ENCODE measurements at places on chromosomes 2 and 18. TPM values are rescaled to one million over a fixed set of nuclear protein-coding genes. Genes with fewer than 3 reads are reported as not detected.

Gene CCDC74B
- 9.1 TPM for polyA plus RNA-seq

Gene RAB11FIP5
- polyA plus RNA-seq, result 19.2 TPM

Gene NXPH2
- polyA plus RNA-seq, result 0.67 TPM

Gene GREB1L
- 7.8 TPM for polyA plus RNA-seq

Gene SULT6B1
- polyA plus RNA-seq, result not detected

Gene DPYSL5
- polyA plus RNA-seq, result 0.05 TPM

Gene ST8SIA5
- polyA plus RNA-seq, result 0.48 TPM

- no peaks in the 10 kb centered on the region for H3K4me1 ChIP-seq
- H3K27ac ChIP-seq, result no peak overlapping the region
- H3K4me3 ChIP-seq, result no peak overlapping the region
- DNase-seq, result no peak
These were observed 258.8 kb downstream of the MREG start for GRCh38 chr2:215754546-215754945.

DNA sequence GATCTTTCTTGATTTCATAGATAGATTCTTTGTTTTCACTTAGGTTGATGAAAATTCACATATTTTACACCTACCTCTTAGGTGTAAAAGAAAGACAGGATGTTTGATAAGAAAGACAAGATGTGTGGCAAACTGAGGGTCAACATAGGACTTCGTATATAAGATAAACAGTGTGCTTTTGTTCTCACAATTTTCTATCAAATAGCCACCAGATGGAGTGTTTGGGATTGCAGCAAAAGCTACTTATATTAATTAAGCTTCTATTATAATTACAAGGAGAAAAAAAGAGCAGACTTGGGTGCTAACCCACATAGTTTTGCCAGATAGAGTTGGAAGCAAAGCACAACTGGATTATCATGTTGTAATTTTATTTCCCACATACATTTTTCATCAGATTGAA, 232.9 kb downstream of the CDH7 start:
- H3K27ac ChIP-seq, result no peak overlapping the region
- no peak for DNase-seq
- H3K4me3 ChIP-seq, result no peak overlapping the region

DNA sequence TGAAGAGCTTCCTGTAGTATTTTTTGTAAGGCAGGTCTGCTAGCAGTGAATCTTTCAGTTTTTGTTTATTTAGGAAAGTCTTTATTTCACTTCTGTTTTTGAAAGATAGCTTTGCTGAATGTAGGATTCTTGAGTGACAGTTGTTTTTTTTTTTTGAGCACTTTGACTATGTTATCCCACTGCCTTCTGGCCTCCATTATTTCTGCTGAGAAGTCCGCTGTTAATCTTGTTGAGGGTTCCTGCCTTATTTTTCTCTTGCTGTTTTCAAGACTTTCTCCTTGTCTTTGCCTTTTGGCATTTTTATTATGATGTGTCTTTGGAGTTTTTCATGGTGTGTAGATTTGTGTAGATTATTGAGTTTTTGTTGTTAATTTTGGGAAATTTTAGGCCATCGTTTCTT, 21.9 kb downstream of the RBFA start:
- H3K27ac ChIP-seq, result no peak overlapping the region
- H3K4me1 ChIP-seq, result no peaks in the 10 kb centered on the region
- H3K4me3 ChIP-seq, result no peak overlapping the region
- DNase-seq, result no peak

GRCh38 chr2:150759531-150759930, 272.1 kb upstream of the RND3 start:
- peaks cover 1% of the 10 kb centered on the region for H3K4me1 ChIP-seq
- DNase-seq, result no peak
- H3K4me3 ChIP-seq, result no peak overlapping the region
- H3K27me3 ChIP-seq, result no peaks in the 10 kb centered on the region

DNA sequence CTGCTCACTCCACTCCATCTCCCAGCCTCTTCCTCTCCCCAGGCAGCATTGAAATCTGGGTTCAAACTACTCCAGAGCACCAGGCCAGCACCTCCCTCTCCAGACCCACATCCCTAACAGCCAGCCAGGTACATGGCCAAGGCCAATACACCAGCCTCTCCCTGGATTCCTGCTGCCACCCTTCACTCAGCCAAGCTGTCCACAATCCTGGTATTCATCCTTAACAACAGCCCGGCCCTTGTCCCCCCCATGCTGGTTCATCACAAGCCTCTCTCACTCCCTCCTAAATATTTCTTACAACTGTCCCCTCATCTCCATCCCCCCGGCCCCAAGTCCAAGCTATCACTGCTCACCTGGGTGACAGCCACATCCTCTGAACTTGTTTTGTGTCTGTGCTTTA, 129.9 kb upstream of the HAAO start:
- peaks cover 56% of the 10 kb centered on the region for H3K4me1 ChIP-seq
- no peak overlapping the region for H3K27ac ChIP-seq
- H3K27me3 ChIP-seq, result no peaks in the 10 kb centered on the region

DNA sequence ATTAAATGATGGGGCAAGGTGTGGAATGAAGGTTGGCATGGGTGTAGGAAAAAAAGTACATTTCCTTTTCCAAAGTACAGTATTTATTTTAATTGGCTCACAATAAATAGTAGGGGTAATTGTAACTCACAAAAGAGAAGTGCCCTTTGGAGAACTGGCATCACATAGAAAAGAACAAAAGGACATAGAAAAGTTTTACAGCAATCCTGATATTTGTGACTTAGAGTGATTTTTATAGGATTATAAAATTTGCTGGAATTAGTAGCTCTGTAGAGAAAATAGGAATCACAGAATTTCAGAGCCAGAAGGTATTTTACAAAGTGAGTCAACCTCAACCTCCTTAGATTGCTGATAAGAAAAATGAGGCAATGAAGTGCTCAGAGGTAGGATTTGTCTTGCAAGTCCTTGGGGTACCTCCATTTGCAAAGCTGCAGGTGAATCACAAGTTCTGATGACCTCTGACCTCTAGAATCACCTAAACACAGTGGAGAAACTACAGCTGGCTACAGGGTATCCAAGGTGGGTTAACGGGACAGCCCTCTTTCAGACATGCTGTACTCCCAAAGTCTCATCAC, 133.6 kb downstream of the SOCS6 start:
- DNase-seq, result no peak
- peaks cover 1% of the 10 kb centered on the region for H3K4me1 ChIP-seq
- no peaks in the 10 kb centered on the region for H3K27me3 ChIP-seq
- no peak overlapping the region for H3K27ac ChIP-seq

GRCh38 chr18:9575558-9575957, 38.8 kb downstream of the PPP4R1 start:
- H3K36me3 ChIP-seq, result no peaks in the 10 kb centered on the region
- peak; percentile 73 for DNase-seq
- H3K27ac ChIP-seq, result no peak overlapping the region

GRCh38 chr18:76013057-76013456, 482.0 kb downstream of the ZNF516 start:
- DNase-seq, result no peak
- no peak overlapping the region for H3K27ac ChIP-seq

DNA sequence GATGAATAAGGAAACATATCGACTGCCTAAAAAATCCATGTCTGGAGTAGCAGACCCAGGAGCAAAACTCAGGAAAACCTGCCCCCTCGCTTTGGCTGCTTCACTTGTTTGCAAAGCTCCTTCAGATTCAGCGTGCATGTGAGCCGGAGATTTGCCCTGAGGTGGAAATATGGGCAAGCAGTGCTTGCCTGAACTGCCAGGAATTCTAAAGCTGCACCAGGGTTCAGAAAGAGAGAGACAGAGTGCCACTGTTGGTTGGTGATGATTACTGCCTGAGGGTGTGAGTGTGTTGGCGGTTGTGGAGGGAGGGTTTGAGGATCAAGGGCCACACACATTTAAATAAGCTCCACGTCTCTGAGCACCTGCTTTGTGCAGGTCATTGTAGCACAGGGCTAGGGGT, 139.6 kb upstream of the RGPD4 start:
- no peaks in the 10 kb centered on the region for H3K36me3 ChIP-seq
- H3K4me3 ChIP-seq, result no peak overlapping the region
- H3K27me3 ChIP-seq, result no peaks in the 10 kb centered on the region
- no peak overlapping the region for H3K27ac ChIP-seq

DNA sequence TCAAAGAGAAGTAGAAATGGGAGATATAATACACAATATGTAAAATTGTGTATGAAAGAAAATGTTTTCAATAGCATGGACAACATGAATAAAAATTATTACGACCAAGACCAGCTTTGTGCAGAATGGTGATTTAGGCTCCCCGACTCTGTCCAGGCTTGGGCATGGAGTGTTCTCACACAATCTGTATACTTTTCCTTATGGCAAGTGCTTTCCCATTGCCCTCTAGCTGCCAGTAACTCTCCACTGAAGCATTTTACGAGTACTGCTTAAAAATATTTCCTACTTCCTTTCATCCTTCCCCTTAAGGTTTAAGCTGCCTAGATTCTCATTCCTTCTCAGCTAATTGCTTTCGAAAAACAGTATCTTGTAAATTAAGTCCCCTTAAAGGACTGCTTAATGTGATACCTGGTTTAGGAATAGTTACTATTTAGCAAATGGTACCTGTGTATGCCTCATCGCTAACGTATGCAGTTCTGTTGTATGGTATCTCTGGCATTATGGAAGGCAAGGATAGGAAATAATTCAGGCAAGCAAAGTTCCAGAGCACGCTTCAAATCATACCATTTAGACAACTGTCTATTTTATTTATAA, 714.6 kb downstream of the ERBB4 start:
- no peak overlapping the region for H3K27ac ChIP-seq
- no peak overlapping the region for H3K4me3 ChIP-seq
- no peaks in the 10 kb centered on the region for H3K36me3 ChIP-seq
- H3K4me1 ChIP-seq, result no peaks in the 10 kb centered on the region
- H3K27me3 ChIP-seq, result no peaks in the 10 kb centered on the region
- no peak for DNase-seq

DNA sequence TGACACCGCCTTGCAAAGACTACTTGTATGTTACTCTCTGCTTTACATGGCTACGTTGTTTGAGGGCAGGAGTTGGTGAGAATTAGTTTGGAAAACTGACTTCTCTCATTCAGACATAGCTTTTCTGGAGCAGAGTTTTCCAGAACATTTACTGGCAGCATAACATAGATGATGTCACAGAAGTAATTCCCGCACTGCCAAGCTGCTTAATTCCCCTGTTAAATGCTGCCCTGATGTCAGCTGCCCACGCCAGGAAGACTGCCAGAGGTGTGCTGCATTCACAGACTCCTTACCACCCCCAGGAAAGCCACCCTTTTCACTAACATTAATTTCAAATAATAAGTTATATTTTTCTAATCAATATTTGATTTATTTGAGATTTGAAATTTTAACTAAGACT, 24.7 kb upstream of the PTPN2 start:
- peaks cover 12% of the 10 kb centered on the region for H3K4me1 ChIP-seq
- H3K36me3 ChIP-seq, result no peaks in the 10 kb centered on the region
- DNase-seq, result no peak
- no peaks in the 10 kb centered on the region for H3K27me3 ChIP-seq
- H3K4me3 ChIP-seq, result no peak overlapping the region
